ENCODE measurements at places on chromosomes 13 and 19.

GRCh38 chr13:23159205-23159759, 21.5 kb upstream of the SGCG start:
- DNase-seq, result peak; percentile 1

- DNase-seq, result no peak
Observed at GRCh38 chr13:80235166-80235966, 105.6 kb downstream of the SPRY2 start.

DNA sequence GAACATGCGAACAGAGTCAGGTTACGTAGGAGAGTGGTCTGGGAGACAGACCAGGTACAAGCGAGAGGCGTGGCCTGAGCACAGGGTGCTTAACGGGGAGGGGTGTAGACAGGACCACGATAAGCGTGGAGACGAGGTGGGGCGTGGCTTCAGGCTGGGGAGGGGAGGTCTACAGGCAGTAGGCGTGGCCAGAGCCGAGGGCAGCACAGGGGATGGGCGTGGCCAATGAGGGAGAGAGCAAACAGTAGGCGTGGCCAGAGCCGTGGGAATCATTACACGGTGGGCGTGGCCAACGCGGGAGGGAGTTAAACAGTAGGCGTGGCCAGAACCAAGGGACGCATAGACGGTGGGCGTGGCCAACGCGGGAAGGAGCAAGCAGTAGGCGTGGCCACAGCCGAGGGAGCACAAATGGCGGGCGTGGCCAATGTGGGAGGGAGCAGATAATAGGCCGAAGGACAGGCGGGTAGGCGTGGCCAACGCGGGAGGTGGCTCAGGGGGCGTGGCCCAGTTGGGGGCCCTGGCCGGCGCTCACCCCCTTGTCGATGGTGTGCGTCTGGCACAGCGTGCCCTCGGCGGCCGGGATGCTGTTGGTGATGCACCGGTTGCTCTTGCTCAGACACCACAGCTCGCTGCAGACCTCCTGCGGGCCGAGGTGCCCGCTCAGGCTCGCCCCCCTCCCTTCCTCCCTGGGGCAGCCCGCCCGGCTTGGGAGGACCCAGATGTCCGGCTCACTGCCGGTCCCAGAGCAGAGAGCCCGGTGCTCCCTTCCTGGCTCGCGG, 15.2 kb upstream of the MYO1F start:
- peak; percentile 93 for DNase-seq

GRCh38 chr13:109755551-109755950, 30.8 kb downstream of the IRS2 start:
- no peak for DNase-seq

- no peak for DNase-seq
Observed at GRCh38 chr13:41606646-41607045, 149.3 kb downstream of the RGCC start.

GRCh38 chr13:71865874-71866334, 1.1 kb downstream of the DACH1 start:
- no peak for DNase-seq

DNA sequence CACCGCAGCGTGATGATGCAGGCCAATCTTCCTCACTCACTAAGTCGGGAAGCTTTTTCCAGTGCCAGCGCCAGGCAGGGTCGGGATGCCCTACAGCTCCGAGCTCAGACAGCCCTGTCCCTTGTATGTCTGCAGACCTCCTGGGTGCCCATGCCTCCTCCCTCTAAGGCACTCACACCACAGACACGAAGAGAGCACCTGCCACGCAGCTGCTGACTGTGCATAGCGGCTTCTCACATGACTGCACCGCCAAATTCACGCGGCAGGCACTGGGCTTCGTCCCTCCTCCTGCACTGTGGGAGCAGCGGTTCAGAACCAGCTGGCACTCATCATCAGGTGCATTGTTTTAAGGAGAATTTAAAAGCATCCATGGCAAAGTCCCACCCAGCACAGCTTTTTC, 88.1 kb downstream of the SLC7A1 start:
- DNase-seq, result no peak

GRCh38 chr19:19185853-19186740, 5.9 kb downstream of the BORCS8 start:
- DNase-seq, result peak; percentile 59

DNA sequence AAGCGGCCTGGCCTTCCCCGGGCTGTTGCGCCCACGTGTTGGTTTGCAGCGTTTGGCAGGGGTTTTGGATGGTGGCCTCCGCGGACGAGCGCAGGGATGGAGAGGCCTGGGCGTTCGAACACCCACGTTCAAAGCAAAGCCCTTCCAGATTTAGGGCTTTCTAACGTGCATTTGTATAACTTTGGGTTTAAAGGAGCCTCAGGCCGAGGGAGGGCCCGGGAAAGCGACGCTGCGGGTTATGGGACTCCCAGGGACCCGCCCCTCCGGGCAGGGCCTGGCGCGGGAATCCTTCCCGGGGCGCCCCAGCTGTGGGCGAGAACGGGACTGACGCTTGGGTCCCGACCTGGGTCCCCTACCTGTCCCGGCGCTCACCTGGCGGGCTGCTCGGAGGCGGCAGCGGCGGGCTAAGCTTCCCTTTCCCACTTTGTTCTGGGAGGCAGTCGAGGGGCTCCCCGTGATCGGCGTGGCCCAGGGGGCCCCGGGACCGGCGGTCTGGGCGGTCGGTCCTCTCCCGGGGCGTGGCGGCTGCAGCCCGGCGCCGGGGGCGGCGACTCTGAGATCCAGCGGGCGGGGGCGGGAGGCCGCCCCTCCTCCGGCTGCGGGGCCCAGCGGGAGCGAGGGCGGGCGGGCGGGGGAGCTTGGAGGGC, at the start of gene FBXO17:
Gene FBXO17 (minus strand): TSS at position 529 of the 647 bp plus-strand sequence. CDS start 25,423 bp downstream, outside the sequence.
- no peak for DNase-seq

- no peak for DNase-seq
Observed at GRCh38 chr13:41562083-41562482, 104.7 kb downstream of the RGCC start.

- no peak for DNase-seq
Observed at GRCh38 chr13:113413178-113413897, 40.0 kb downstream of the ADPRHL1 start.

DNA sequence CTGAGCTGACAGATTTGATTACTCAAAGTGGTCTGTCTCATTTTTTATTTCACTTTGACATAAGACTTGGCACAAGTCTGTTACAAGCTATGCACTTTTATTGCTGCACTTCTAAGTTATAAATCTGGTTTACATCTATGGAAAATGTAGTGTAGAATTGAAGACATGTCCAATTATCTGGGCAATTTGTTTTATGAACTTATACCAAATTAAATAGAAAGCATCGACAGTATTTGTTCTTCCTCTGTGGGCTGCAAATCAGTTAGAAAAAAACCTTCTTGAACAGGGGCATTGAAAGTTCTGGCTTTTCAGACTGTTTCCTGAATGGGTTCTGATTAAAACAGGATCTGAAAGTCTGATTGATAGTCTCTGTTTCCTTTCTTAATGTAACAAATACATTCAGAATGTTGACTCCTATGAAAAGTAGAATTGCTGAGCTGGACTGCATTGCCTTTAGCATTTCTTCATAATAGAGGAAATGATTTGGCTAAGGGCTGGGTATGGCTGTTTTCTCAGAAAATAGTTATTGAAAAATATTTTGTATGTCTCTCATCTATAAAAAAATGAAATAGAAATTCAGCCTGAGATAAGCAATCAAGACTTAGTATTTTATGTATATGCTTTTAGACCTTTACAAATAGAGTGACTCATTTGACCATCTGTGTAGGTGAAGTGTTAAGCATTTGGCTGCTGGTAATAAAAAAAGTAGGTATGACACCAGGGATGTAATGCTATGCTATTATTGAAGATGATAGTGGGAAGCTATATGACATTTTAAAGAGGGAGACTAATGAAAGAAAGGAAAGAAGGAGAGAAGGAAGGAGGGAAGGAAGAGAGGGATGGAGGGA, 210.9 kb upstream of the SPRY2 start:
- DNase-seq, result no peak

DNA sequence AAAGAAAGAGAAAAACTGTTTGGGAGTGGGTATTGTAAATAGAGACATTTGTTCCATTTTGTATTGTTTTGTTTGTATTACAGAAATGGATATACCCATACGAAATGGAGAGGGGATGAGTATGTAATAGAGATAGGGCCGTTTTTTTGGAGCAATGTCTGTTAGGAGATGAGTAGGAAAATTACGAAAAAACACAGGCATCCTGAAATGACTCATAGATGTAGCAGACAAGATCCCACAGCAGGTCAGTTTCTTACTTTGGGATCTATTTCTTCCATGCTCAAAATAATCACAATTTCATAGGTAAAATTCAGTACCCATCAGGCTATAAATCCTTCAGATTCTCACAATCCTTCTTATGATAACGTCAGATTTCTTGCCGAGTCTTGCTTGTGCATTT, 779.4 kb upstream of the SLITRK1 start:
- DNase-seq, result no peak

- DNase-seq, result no peak
Observed at GRCh38 chr13:82976499-82976898, 905.8 kb downstream of the SLITRK1 start.

Data from activated CD4-positive, alpha-beta T cell treated with anti-CD3 and anti-CD28 coated beads for 24 hours (primary cell).